ENCODE measurements at places on chromosomes 2 and 18.

GRCh38 chr18:35076135-35076924 is 35.1 kb downstream of the MAPRE2 start:
- no peak for DNase-seq

- DNase-seq: no peak
Observed at GRCh38 chr2:64533882-64534281, 9.8 kb downstream of the AFTPH start.

DNA sequence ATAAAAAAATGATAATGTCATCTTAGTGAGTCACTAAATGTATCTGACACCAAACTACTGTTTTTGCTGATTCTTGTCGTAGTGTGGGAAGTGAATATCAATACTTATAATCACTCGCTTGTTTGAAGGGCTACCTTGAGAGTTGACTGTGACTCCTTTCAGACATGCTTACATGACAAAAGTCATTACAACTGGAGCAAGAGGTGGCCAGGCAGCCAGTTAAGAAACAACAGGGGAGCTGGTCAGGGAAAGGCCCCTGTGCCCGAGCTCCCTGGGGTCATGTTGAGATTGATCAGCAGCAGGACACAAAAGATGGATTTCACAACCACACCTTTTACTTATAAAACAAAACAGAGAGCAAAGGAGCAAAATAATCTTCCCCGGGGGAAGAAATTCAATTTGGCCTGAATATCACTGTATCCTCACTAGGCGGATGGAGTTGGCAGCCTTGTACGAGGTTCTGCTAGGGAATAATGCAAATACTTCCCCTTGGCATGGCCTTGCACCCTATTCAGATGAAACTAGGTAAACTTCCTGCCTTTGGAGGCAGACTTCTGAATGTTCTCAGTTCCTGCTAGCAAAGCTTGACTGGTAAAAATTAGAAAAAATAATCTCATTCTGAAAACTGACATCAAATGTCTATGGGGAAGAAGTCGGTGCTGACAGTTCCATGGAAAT is 101.2 kb downstream of the DYNC1I2 start:
- DNase-seq: no peak

DNA sequence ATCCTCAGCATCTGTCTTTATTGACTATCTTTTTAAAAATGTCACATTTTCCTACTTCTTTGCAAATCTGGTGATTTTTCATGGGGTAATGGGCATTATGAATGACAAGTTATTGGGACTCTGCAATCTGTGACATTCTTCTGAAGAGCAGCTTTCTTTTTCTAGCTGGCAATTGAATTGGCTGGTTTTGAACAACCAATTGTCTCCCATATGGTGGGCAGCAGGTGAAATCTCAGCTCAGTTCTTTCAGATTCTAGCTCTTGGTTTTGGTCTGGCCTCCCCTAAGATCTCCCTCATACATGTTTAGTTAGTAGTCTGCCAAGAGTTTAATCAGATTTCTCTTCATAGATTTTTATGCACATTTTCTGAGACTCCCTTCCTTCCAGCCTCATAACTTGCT is 107.9 kb upstream of the EPB41L3 start:
- DNase-seq: no peak

DNA sequence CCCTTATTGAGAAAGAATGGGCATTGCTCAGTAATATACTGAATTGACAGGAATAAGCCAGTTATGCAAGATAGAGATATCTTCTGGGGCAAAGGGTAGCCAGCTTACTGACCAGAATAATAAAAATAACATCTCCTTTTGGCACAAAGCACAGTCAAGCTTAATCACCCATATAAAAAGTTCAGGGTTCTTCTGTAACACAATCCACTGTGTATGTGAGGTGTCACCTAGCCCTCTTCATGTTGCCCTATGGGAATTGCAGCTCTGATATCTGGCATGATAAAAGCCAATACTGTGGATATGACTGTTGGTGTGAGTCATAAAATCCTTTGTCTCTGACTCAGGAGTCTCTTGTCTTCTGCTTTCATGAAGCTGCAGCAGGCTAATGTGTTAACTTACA is 90.8 kb downstream of the DSEL start:
- DNase-seq: no peak

DNA sequence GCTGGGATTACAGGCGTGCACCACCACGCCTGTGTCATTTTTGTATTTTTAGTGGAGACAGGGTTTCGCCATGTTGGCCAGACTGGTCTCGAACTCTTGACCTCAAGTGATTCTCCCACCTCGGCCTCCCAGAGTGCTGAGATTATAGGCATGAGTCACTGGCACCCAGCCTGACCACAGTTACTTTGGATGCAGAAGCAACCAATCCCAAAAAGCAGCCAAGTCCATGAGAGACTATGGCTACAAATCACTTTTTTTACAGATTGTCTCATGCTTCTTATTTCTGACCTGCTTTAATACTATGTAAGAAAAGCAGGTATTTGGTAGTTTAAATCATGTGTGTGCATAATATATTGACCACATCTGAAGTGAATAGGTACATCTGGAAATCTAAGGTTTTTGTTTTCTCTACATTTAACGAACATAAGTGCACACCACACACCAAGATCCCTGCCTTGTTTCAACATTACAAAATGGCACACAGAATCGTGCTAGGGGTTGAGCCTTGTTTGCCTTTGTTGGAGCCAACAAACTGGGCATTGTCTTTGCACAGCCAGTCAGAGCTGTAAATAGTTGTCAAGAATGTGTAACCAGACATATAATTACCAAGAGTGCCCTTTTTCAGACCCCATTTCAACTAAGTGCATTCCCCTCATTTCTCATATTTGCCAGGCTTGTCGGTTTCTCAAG is 18.3 kb upstream of the MAP4K4 start:
- no peak for DNase-seq

DNA sequence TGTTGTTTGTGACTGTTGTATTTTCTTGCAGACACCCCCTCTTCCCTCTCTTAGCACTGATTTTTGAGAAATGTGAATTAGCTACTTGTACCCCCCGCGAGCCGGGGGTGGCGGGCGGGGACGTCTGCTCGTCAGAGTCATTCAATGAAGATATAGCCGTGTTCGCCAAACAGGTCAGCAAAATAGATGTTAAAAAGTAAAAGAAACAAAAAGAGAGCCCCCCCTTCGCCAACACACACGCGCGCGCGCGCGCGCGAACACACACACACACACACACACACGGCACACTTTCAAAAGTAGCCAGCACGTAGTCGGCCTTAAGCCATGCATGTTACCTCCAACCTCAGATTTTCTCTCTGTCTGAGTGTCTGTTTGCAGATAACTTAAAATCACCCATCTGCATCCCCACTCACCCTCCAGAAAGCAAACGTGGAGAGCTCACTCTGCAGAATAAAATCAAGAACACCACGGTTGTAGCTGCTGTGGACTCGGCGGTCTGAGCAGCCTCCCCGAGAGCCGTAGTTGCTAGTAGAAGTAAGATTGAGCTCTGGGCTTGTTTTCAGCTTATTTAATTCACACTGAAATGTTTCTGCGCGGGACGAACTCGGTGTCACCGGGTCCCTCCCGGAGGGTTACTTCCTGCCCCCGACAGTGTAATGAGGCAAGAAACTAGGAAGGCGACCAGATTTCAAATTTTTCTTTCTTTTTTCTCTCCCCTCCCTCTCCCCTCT is 5.1 kb downstream of the MEIS1 start:
- no peak for DNase-seq

DNA sequence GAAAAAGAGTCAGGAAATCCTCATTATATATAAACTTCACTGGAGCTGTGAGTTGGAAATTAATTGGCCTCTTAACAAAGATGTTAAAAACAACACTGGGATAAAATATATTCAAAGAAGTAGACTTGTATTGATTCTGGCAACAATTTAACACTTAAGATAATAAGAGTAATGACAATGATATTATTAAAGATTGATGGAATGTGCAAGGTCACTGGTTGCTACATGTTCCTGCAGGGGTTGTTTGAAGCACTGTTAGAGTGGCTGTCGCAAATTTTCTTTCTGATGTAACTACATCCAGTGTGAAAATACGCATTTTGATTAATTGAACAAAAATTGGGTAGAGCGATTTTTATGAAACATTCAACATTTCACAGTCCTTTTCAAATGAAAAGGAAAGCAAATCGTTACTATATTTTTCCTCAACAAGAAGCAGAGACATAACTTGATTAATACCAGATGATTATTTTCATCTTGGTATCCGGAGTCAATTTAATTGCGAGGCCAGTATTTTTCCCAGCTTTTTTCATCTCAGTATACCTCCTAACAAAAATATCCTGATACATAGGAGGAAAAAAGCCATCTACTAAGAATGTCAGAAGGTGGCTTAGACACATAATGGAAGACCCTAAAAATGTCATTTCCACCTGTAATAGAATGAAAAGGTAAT is 6.1 kb downstream of the PTGR3 start:
- DNase-seq: no peak

GRCh38 chr2:195536906-195537305 is 120.1 kb upstream of the SLC39A10 start:
- no peak for DNase-seq
